ENCODE measurements at places on chromosomes 12 and 14.
A peak's percentile ranks its signal among the peaks of the same experiment; 100 is the strongest.

DNA sequence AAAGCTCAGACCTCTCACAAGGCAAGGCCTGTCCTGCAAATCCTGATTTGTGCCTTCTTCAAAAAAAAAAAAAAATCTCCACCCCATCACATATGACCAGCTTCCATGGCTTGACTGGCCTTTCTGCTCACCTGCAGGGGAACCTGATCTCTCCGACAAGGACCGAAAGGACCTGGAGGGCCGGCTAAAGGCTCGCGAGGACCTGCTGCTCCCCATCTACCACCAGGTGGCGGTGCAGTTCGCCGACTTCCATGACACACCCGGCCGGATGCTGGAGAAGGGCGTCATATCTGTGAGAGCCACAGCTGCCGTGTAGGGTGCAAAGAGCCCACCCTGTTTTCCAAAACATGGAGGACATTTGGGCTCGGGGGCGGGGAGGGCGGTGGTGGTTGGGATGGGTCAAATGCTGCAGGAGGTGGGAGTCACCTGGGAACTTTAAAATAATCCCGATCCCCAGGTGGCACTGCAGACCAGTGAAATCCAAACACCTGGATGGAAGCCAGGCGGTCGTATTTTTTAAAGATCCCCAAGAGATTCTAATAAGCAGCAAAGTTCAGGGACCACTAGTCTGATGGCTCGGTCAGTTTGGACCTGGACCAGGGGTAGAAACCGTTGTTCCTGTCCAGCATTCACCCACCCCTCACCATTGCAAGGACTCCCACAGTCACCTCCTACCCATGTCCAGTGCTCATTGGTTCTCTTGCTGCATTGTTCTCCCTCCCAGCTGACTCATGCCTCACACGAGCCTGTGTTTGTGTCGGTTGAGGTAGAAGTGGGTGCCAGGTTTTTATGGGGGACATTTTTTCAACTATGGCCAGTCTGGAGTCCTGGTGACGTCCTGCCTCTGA, 44.8 kb downstream of the FOXN4 start:
- peak; percentile 29 for DNase-seq

GRCh38 chr14:88616697-88617096, 53.9 kb downstream of the ZC3H14 start:
- no peak for DNase-seq

- peak; percentile 41 for DNase-seq
Measured at GRCh38 chr12:100668945-100669536, 95.6 kb downstream of the GAS2L3 start.

- DNase-seq = peak; percentile 66
Measured at GRCh38 chr14:21525962-21526671, at the start of gene SALL2. TSS of gene SALL2 (minus strand) at chr14:21526346. CDS start at chr14:21526127, 219 bp downstream.

DNA sequence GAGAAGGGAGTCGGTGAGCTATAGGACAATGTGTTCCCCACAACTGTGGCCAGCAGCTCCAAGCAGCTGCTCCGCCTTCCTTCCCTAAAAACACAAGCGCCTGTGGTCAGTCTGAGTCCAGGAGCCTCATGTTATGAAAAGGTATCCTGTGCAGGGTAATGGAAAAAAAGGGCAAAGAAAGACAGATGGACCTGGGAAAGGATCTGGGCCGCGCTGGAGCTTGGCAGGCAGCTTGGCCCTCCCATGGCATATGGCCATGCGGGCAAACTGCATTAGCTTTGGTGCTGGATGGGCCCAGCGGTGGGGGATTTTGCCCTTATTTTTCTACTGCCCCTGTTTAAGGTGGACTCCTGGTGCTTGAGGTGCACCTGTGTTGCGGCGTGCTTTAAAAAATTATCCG, 23.7 kb upstream of the CHST11 start:
- DNase-seq = no peak

- DNase-seq = no peak
Measured at GRCh38 chr12:6553051-6553868, 2.6 kb downstream of the IFFO1 start.

DNA sequence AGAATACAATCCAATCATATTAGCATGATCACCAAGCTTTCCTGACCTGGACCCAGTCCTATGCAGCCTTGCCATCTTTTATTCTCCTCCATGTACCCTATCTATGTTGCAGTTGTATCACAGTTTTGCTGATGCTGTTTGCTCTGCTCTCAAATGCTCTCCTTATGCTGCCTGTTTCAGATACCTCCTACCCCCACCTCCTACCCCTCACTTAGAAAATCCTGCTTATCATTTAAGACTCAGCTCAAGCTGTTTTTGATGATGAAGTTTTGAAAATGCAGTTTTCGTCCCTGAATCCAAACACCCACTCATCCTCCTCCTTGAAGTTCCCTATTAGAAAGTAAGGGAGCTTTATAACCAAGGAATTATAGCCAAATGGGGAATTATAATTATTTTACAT, 457.4 kb upstream of the ATP2B1 start:
- no peak for DNase-seq

DNA sequence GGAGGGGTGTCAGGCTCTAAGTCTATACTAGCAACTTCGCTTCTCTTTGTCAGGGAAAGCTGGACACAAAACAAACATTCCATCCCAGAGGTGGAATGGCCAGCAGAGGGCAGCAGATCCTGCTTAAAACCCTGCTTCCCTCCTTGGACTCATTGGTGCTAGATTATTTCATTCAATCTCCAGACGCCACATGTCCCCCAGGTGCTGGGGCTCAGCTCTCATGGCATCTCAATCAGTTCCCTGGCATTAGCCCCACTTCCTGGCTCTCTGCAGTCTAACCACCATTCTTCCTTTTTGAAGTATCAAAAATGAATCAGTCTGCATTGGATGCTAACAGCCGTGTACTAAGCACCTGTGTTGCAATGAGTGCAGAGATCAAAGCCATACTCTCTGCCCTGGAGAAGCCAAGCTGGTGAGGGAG, 8.1 kb upstream of the PPP1R1A start:
- DNase-seq = peak; percentile 53

DNA sequence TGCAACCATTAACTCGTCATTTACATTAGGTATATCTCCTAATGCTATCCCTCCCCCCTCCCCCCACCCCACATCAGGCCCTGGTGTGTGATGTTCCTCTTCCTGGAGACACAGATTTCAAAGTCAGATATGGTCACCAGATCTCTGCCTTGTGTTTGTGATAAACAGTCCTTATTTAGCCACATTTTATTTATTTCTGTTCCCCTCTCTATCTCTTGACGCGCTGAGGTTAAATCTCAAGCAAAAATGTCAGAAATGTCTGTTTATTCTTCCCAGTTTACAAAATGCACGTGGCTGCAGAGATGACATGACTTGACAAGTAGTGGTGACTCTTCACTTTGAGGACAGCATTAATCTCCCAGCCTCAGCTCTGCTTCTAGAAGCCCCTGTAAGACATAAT, 11.5 kb upstream of the RASSF3 start:
- no peak for DNase-seq

- DNase-seq = no peak
Measured at GRCh38 chr14:68269136-68269927, 449.8 kb downstream of the RAD51B start.

GRCh38 chr12:123126294-123127181, 24.4 kb downstream of the PITPNM2 start:
- DNase-seq = no peak

- no peak for DNase-seq
Measured at GRCh38 chr12:42744539-42745182, 155.1 kb upstream of the PRICKLE1 start.

- no peak for DNase-seq
Measured at GRCh38 chr12:130742112-130742511, 26.0 kb upstream of the RIMBP2 start.

DNA sequence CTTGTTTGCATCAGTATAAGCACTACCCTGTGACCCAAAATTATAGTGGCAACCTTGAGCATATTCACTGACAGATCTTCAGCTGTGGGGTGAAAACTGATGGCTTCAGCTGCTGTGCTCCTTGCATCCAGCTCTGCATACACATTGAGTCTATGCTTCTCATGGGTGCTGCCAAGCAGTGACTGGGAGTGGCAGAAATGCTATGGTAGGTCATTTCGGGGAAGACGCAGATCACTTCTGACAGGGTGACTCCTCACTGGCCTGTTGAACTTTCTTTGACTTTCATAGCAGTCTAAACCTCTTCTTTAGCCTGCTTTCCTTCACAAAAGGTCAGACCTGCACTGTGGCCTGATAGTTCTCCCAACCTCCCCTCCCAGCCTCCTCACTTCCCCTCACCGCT, 5.6 kb upstream of the ALDH1L2 start:
- no peak for DNase-seq

DNA sequence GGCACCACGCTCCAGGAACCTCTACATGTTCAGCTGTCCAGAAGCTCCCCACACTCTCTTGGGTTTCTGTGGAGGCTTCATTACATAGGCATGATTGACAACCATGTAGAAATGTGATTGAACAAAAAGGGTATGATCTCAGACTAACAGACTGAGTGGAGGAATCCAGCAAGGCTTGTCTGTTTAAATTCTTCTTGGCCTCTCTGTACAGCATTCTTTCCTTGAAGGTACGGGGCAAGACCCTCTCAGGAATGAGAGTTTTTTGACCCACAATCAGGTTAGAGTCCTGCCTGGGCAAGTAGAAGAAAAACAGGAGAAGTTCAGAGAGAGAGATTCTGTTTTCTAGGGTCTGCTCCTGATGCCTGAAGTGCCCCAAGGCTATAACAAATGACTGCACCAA, 40.9 kb downstream of the SRGAP1 start:
- no peak for DNase-seq

DNA sequence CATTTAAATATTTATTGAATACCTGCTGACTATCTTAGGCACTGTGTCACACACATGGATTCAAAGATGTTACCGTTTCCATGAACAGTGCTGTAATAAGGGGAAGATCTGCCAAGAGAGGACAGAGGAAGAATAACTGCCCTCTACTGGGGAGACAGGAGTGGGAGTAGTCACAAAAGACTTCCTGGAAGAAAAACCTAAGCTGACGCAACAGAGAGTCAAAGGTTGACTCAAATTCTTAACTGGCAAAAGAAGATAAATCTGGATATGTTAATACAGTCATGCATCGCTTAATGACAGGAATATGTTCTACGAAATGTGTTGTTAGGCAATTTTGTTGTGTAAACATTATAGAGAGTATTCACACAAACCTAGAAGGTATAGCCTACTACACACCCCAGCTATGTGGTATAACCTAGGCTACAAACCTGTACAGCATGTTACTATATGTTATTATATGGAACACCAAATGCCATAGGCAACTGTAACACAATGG, 51.5 kb downstream of the DCAF5 start:
- no peak for DNase-seq

DNA sequence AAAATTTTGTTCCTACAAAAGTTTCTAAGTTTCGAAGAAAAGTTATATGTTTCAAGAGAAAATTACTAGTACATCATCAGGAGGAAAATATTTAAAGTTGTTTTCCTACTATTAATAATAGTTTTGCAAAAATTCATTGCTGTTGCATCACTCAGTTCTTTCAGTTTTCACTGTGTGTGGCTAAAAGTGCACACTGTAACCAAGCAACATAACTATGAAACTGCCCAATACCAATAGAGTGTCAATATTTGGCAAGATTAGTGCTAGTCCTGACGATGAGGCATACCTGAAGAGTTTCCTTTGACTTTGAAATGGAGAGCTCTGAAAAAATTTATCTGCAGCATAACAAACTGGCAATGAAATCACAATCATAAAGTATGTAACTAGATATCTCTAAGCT, 194.3 kb downstream of the CPNE8 start:
- no peak for DNase-seq

GRCh38 chr12:96224219-96224615, 30.0 kb downstream of the ELK3 start:
- DNase-seq = no peak

GRCh38 chr12:121798787-121799155, 5.0 kb upstream of the SETD1B start:
- no peak for DNase-seq

DNA sequence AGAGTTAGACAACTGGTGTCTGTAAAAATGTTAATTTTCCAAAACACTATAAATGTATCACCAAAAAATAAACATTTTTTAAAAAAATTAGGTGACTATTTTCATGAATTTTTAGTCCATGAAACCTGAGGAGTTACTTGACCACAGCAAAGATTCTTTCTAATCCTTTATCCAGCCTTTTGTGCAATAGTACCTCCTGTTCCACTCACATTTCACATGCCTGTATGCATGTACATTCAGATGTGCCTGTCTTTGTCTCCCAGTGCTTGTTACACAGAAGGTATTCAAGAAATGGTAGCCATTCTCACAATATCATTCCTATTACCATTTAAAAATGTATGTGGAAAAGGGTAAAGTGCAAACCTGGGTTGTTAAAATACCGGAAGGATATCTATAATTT, 857.0 kb downstream of the DIO2 start:
- no peak for DNase-seq

GRCh38 chr12:47121146-47121545, 41.4 kb upstream of the AMIGO2 start:
- DNase-seq = no peak

DNA sequence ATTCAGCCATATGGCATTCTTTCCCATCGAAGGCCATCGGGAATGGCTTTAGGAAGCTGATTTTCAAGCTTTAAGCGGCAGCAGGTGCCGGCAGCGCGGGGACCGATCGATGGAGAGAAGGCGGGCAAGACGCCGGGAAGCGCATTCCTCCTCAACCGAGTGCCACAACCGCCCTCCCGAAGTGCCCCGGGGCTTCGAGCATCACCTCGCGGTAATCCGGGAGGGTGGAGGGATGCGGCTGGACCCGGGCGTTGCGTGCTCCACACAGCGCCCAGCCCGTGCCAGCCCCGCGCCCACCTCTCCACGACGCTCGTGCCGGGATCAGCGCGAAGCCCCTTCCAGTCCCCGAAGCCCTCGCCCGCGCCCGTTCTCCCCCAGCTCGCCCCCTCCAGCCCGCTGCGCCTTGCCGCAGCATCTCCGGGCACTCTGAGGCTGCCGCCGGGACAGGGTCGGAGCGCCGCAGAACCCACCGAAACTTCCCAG, 3.2 kb downstream of the USP44 start:
- peak; percentile 28 for DNase-seq

DNA sequence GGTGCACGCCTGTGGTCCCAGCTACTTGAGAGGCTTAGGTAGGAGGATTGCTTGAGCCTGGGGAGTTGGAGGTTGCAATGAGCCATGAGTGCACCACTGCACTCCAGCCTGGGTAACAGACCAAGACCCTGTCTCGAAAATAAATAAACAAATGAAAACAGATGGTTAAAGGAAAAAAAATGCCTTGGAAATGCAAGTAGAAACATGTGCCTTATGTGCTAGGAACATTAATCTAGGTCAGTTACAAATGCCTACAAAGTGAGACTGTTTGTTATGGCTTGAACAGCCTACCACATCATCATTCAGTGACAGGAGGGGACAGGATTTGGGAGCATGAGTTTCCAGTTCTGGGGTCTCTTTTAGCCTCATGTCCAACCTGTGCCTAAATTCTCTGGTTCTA, 52.4 kb upstream of the BCAT1 start:
- no peak for DNase-seq

- no peak for DNase-seq
Measured at GRCh38 chr14:58755031-58755925, 117.5 kb downstream of the DACT1 start.

GRCh38 chr12:75705749-75706711, 194.6 kb upstream of the KRR1 start:
- DNase-seq = no peak

Measured in stimulated activated CD4-positive, alpha-beta T cell treated with anti-CD3 and anti-CD28 coated beads, Interleukin-12 subunit alpha, Interleukin-12 subunit beta, amount 100 ng/mL, for 4 hours (primary cell).